Stimulated activated CD4-positive, alpha-beta T cell treated with anti-CD3 and anti-CD28 coated beads, Interleukin-1b, Interleukin-23, amount 100 ng/mL, for 48 hours (primary cell): ENCODE measurements at places on chromosomes 12 and 14.

GRCh38 chr12:104181313-104181712 is 34.3 kb upstream of the TXNRD1 start:
- no peak for DNase-seq

DNA sequence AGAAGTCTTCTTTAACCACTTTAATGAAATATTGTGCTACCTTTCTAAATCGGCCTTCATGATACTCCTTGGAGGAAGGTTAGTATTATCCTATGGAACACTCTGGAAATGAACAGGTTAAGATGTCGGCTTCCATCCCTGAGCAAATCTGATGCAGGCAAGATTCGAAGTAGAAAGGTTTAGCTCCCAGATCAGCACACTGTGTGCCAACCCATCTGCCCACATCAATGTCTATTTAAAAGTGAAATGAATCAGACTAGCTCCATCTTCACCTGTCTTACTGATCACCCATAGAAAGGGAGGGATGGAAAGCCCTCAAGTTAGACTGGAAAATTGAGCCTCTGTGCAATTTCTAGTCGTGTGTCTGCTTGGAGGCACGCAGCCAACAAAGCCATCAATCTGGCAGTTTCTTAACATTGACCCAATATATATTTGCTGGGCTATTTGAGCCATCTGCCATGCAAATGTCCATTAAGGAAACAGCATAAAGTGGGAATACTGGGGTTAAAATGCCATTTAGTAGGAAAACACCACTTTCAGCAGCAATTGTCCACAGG is 506.1 kb downstream of the RMST start:
- DNase-seq: no peak

DNA sequence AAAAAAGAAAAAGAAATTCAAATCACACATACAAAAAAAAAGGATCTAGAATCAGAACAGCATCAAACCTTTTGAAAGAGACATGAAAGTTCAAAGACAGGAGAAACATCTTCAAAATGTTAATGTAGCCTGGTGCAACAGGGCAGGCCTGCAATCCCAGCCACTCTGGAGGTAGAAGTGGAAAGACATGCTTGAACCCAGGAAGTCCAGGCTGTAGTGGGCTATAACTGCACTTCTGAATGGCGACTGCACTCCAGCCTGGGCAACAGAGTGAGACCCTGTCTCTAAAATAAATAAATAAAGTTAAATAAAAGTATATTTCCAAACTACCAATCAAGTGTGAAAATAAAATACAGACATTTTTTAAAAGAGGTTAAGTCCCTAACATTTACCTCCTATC is 18.7 kb upstream of the AP4S1 start:
- no peak for DNase-seq

DNA sequence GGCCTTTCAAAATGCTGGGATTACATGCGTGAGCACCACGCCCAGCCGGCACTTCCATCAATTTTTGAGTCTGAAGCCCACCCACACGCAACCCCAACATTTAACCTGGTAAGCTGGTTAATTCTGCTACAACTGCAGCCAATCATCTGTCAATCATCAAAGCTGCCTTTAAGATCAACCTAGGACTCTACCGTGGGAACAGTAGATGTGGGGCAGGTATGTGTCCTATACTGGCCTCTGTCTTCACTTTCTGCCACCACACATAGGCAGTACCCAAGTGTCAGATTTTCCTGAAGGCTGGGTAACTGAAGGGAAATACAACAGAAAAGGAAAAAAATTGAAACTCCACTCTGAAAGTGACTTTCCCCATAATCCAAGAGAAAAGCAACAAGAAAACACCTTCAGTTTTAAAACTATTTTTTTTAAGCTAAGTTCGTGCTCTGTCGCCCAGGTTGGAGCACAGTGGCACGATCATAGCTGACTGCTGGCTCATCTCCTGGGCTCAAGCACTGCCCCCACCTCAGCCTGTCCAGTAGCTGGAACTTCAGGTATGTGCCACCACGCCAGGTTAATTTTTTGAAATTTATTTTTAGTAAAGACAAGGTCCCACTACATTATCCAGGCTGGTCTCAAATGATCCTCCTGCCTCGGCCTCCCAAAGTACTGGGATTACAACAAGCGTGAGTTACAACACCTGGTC is 22.2 kb downstream of the VCPKMT start:
- no peak for DNase-seq

GRCh38 chr14:96180043-96180874 is 24.4 kb upstream of the BDKRB2 start:
- no peak for DNase-seq

- no peak for DNase-seq
These were observed 27.2 kb downstream of the PROX2 start for GRCh38 chr14:74848768-74849167.

GRCh38 chr14:51847489-51847796 is 13.0 kb upstream of the GNG2 start:
- no peak for DNase-seq

DNA sequence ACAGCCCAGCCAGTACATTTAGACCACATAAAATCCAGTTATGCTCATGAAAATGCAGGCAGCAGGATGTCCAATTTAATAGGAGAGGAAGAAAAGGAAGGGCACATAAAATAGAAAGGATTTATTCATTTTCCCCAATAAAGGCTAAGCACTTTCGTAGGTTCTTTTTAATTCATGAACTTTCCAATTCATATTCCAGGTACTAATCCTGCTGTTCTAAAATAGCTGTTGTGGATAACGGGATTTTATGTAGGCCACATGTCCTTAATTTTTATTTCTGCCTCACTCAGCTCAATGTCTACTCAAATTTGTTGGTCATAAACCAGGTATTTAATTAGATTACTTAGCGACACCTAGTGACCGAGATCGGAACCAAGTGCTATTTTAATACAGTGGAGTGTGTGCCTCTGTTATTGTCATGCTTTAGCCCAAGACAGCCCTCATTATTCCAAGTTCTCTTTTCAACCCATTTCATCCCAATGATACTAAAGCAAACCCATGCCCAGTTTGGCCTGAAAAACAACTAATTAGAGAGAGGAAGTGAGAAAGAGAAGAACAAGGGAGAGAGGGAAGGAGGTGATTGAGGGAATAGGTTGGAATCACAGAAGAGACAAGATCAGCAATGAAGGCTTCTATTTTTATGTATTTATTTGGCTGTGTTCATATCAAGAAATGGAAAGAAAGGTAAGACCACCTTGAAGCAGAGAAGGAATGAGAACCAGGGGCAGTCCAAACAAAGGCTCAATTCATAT is 45.9 kb upstream of the IFNG-AS1 start:
- peak; percentile 31 for DNase-seq

- no peak for DNase-seq
These were observed 43.4 kb upstream of the TSPAN8 start for GRCh38 chr12:71201136-71201679.

GRCh38 chr12:13450231-13451080 is 253.9 kb downstream of the EMP1 start:
- DNase-seq: no peak

DNA sequence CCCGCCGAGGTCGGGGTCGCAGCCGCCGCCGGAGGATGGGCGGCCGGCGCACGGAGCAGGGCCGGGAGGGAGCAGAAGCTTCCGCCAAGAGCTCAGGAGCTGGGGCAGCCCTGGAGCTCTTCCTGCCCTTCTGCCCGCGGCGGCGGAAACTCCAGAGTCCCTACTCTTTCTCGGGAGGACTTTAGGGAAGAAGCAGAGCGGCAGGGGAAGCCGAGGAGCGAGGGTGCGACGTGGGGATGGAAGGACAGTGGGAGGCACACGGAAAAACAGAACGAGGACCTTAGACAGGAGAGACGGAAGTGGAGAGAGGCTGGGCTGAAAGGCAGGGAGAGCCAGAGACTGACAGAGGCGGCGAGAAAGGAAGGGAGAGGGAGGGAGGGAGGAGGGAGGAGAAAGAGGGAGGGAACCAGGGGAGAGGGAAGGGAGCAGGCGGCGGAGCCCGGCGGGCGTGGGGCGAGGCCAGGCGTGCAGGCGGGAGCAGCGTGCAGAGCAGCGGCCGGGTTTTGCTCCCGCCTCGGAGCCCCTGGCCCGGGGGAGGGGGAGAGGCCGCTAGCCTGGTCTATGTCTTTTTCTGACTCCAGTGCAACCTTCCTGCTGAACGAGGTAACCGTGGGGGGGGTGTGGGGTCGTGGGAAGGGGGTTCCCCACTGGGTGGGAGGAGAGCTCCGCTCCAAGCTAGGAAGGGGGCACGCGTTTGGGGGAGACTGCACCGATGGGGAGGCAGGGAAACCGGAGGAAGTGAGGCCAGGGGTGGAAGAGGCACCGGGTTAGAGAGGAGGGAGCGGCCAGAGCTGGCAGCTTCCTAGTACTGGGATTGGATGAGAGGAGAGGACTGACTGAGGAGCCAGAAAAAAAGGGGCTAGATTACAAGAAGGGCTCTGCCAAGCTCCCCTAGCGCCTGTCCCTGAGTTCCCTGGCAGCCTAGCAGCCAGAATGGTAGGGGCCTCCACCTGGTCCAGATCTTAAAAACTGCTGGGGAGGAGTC is 2.9 kb upstream of the CACNB3 start:
- peak; percentile 28 for DNase-seq

DNA sequence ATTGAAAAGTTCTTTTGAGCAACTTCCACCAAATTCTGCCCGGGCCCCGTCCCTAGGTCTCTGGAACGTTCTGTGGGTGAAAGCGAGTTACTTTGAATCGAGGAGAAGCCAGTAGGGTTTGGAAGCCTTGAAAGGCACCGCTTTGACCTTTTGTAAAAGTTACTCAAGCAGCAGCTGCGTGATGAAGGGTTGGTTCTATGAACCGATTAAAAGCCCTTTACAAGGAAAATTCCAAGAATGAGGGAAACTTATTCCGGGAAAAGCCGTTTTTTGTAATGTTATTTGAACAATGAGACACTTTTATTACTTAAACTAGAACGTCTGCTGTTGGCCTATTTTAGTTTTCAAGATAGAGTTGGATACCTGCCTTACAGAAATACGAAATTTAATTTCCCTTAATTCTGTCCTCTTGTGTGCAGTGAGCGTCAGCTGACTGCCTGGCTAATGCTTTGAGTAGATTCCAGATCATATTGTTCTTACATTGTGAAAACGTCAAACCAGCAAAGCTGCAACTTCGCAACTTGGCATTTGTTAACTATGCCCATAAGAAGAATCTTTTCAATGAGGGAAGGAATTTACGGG is 906 bp downstream of the LARP4 start:
- DNase-seq: no peak

DNA sequence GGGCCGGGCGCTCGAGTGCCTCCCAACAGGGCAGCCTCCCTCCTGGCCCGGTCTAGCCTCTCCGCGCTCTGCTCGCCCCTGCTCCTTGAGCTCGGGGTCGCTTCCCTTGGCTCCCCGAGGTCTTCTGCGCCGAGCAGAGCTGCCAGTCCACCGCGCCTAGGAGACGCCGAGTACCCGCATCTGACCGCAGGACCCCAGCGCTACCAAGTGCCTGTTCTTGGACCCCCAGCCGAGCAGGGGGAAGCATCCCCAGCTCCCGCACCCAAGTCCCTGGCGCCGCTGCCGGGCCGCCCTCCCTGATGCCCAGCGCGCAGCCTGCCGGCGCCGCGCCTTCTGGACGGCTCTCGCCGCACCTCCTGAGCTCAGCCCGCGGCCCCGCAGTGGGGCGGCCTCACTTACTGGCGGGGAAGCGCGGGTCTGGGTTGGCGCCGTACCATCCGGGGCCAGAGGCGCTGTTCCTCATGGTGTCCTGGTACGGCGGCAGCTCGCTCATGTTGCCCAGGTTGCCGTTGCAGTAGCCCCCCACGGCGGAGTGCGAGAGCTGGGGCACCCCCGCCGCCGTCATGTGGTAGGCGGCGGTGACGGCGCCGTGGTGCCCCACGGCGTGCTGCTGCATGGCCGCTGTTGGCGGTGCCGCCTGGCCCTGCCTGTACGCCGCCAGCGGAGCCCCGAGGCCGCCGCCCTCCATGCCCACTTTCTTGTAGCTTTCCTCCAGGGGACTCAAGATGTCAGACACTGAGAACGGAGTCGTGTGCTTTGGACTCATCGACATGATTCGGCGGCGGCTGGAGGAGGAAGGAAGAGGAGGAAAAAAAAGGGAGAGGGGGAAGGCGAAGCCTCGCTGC is 1.2 kb downstream of the NKX2-1 start:
- DNase-seq: no peak

DNA sequence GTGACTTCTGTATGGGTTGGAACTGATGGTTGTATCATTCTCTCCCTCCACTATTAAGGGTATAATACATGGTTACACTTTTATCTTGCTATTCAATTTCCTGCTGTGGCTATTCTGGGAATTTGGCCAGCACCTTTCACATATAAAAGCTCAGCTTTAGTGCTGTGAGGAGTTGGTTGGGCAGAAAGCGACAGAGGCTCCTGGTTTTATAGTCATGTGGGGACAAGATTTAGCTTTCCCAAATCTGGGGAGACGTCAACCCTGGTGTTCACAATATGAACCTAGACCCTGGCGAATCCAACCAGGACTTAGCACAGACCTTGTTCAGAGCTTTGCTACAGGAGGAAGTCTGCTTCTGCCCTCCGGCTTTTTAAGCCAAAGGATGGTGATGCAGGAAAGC is 36.5 kb downstream of the FOS start:
- no peak for DNase-seq

GRCh38 chr14:61475316-61475715 is 153.9 kb downstream of the PRKCH start:
- no peak for DNase-seq

- no peak for DNase-seq
These were observed 80.5 kb upstream of the ZFP36L1 start for GRCh38 chr14:68873376-68873775.

DNA sequence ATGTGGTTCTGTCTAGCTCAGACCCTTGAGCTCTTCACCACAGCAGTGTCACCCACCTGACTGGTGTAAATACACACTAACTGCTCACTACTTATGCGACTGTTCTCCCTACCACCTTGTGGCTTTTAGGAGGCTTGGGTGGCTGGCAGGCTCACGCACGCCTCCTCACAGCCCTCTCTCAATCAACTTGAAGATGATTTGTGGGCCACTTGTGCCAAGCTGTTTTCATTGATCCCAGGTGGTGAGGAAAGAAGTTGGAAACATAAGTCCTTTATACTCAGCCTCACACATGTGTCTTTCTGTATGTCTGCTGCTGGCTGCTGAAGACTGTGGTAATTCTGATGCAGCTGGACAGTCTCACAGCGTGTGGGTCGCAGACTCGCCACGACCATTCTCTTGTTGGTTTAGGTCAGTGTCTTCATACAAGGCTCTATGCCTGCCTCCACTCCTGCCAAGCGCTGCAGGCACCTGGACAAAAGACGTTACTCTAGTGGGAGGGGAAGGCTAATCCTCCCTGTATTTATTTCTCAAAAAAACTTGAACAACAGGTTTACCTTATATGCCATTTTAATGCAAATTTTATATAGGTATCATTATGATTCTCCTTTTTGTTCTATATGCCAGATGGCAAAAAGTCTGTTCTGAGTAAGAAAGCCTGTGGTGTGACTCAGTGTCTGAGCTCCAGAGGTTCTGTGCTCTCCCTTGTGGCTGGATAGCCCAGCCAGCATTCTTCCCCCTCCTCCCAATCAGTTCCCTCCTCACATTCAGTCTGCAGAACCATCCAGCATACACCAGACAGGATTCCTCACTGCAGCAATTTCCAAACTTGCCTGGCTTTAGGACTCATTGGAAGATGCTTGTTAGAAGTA is 115.6 kb downstream of the DIP2B start:
- peak; percentile 54 for DNase-seq

DNA sequence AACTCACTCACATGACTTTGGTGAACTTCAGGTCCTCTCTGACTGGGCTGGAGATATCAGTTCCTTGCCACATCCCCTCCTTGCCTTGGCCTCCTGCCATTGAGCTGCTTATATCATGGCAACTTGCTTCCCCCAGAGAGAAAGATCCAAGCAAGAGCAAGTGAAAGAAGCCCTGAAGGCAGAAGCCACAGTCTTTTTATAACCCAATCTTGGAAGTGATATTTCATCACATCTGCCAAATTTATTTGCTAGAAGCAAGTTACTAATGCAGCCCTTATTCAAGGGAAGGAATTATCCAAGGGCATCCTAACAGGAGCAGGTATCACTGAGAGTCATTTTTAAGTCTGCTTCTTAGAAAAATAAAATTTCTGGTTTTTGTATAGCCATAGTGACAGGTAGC is 127.8 kb downstream of the SLC38A4 start:
- DNase-seq: no peak
